ENCODE measurements at places on chromosomes 1 and 21.

DNA sequence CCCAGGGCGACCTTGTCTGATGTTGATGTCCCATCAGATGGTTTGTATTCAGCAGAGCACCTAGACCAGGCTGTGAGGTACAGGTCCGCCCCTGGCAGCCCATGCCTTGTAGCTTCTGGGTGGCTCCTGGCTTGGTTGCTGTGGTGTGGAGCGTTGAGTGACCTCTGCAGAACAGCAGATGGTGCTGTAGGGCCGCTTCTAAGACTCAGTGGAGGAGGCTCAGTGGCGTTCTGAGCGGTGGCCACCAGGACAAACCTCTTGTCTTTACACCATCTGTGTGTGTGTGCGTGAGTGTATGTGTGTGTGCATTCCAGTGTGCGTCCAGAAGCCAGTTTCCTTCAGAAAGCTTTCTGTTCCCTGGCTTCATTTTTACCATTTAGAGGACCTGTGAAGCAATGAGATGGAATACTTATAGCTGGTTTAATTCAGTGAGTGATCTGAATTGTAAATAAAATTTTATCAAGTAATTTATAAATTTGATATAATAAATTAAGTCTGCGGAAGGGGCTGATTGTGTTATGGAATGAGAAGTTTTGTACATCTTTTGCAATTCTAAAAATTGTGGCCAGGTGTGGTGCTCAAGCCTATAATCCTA lies 66.1 kb downstream of the ADARB1 start:
- peak; percentile 59 for DNase-seq

- no peak for DNase-seq
These were observed 224.3 kb upstream of the FGGY start for GRCh38 chr1:59072583-59072947.

DNA sequence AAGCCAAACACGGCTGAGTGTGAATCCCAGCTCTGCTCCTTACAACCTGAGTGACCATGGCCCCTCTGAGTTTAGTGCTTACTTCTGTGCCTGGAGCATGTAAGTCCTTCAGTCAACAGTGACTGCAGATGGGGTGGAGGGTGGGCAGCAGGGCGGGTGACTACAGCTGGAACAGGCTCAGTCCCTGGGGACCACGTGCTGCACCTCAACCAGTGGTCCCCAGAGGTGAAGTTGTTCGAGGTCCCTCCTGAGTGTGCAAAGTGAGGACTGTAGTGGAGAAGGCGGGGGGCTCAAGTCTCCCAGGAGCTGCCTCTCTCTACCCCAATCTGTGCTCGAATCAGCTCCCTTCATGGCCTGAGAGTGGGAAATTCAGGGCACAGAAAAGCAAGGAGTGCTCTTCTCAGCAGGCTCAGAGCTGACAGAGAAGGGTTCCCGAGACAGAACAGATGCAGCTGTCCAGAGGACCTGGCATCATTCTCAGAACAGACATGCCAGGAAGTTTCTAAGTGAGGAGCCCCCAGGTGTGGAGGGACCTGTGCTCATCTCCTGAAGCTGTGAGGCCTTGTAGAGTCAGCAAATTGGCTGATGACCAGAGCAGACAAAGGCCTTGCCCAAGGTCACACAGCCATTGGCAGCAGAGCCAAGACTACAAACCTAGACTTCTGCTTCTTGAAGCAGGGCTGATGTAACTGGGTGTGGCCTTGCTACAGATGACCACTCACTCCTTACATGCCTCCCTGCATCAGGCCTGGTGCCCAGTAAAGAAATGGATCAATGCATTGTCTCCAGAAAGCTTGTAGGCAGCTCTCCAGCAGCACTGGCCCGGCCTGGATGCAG lies 61.7 kb upstream of the EDN2 start:
- DNase-seq: no peak

GRCh38 chr1:207054491-207054890 lies 1.4 kb downstream of the PFKFB2 start:
- DNase-seq: no peak

DNA sequence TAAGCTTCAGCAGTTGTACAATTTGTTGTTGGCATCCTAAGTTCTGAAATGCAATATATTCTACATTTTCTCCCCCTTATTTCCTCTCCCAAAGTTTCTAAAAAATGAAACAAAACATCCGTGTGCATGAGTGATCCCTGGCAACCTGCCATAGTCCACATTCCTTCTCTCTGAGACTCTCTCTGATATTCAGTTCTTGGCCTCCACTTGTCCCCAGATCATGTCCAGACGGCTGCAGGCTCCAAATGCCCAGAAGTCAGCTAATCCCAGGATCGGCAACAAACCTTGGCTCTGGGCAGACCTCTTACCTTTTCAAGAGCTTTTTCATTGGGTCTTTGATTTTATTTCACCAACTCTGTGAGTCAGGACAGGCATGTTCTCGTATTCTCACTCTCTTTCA lies 187.8 kb downstream of the ETS2 start:
- DNase-seq: no peak

DNA sequence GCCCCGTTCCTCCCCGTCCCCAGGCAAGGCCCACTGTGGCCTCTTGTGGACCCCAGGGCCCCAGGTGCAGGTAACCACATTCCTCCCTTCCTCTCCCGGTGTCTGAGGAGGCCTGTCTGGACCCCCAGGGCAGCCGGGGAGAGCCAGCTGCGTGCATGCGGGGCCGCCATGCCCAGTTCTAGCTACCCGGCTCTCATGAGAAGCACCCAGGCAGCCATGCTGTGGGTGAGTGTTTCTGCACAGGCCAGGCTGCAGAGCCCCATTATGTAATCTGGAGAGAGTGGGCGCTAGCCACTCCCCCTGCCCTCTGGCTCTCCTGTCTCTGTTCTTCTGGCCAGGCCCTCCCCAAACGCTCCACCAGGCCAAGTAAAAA lies 18.4 kb upstream of the PLEKHG5 start:
- DNase-seq: no peak

GRCh38 chr1:1121611-1122077 lies 5.8 kb upstream of the C1orf159 start:
- DNase-seq: no peak

- no peak for DNase-seq
These were observed 15.1 kb upstream of the OMA1 start for GRCh38 chr1:58561633-58562032.

DNA sequence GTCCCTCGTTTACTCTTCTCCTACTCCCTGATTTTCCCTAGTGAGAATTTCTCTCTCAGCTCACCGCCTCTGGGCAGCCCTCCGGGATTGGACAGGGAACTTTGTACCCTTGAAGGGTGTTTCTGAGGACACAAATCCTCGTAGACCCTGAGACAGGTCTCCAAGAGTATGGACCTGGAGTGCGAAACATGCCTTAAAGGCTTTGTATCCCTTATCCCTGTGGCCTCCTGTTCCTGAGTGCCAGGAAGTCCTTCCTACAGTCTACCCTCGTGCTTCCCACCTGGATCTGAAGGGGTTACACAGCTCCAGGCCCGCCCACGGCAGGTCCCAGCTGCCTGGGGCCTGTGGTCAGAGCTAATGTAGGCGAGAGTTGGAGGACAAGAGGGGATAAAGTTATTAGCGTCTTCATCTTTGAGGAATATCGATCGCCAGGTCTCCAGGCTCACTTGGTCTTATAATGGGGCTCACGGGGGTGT lies 7.6 kb upstream of the PEAR1 start:
- DNase-seq: no peak

GRCh38 chr1:154859786-154860155 lies 10.3 kb downstream of the KCNN3 start:
- no peak for DNase-seq

DNA sequence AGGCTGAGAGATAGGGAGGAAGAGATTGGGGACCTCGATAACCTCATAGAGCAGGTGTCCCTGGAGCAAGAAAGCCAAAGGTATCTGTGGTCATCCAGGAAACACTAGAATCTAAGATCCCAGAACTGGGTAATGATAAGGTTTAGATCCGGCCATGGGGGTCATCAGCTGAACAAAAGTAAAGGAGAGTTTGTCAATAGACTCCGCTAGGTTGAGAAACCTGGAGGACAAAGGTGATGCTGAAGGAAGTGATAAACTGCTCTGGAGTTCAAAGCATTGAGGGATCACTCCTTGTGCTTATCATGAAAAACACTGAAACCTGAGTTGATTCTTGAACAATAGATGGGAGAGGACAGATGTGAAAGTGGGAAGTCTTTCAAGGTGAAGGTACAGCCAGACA lies 59.5 kb upstream of the SLC2A1 start:
- DNase-seq: no peak

- no peak for DNase-seq
These were observed 16.0 kb upstream of the XCL1 start for GRCh38 chr1:168560370-168560769.

- no peak for DNase-seq
These were observed 46.8 kb downstream of the ELAVL4 start for GRCh38 chr1:50155541-50155940.

GRCh38 chr1:11078631-11079030 lies 18.8 kb upstream of the SRM start:
- no peak for DNase-seq

- no peak for DNase-seq
These were observed 56.5 kb downstream of the CD46 start for GRCh38 chr1:207808322-207808705.

DNA sequence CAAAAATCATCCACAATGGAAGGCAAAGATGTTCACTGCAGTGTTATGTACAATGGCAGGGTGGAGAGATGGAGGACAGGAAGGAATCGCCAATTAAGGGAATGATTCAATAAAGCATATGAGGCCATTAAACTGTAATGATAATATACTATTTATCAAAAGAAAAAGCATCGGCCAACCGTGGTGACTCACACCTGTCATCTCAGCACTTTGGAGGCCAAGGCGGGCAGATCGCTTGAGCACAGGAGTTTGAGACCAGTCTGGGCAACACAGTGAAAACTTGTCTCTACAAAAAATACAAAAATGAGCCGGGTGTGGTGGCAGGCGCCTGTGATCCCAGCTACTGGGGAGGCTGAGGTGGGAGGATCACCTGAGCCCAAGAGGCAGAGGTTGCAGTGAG lies 89.1 kb downstream of the SSBP3 start:
- DNase-seq: no peak

GRCh38 chr1:171263901-171264300 lies 15.6 kb downstream of the FMO1 start:
- DNase-seq: no peak

GRCh38 chr1:234837713-234838112 lies 227.7 kb upstream of the IRF2BP2 start:
- DNase-seq: no peak

- DNase-seq: no peak
These were observed 132.9 kb downstream of the COQ8A start for GRCh38 chr1:227072991-227073390.

DNA sequence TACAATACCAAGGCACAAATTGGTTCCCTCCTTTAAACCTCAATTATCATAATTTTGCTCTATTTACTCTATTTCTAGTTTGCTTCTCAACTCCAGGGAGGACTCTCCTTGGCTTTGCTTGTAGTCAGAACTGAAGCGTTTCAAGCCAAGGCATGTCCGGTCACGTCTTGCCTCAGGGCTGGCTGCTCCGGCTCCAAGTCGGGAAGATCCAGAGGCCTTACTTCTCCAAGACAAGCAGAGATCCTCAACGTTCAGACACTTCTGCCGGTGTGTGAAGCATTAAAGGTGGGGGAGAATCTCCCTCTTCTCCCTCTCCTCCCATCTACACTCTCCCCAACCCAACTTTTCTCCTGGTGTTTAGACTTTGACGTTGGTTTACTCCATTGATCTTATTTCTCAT lies 7.2 kb upstream of the HHAT start:
- no peak for DNase-seq

DNA sequence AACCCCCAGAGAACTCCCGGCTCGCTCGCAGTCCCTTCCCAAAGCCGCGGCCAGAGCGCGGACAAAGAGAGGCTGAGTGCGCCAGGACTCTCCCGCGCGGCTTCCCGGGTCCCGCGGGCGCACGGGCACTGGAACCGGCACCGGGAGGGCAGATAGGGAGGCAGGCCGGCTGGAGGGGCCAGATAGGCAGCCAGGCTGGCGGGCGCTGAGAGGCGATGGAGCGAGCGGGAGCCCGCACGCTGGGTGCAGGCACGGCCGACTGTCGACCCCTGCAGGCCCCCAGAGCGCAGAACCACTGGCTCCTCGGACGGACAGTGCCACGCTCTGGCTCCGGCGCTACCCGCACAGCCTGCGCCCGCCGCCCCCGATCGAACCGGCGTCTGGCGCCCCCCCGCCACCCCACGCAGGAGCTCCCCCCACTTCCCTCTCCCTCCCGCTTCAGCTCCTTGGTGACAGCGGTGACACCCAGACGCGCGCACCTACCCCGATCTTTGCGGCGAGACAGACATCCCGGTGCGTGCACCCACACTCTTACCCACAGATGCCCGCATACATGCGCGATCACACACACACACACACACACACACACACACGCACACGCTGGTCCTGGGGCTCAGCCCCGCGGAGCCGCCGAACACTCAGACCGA lies 534 bp downstream of the SLC6A9 start:
- DNase-seq: no peak

DNA sequence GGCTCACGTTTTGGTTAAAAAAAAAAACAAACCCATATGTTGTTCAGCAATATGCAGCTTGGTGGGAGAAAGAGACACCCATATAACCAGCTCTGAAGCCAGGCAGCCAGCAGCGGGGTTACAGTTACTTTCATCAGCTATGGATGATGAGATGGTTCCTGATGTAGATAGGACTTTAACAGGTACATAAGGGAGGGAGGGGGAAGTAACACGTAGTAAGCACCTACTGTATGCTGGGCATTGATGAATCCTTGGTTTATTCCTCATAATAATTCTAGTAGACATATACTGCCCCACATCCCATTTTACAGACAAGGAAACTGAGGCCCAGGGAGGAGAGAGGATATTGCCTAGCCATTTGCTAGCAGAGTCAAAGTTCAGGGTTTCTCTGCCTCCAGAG lies 2.0 kb downstream of the SLC1A7 start:
- no peak for DNase-seq

- DNase-seq: no peak
These were observed 97.6 kb upstream of the CD34 start for GRCh38 chr1:208008534-208008933.

- DNase-seq: peak; percentile 28
These were observed 588 bp downstream of the NEXN start for GRCh38 chr1:77888781-77889642.

GRCh38 chr1:169295846-169296245 lies 71.8 kb downstream of the NME7 start:
- no peak for DNase-seq

DNA sequence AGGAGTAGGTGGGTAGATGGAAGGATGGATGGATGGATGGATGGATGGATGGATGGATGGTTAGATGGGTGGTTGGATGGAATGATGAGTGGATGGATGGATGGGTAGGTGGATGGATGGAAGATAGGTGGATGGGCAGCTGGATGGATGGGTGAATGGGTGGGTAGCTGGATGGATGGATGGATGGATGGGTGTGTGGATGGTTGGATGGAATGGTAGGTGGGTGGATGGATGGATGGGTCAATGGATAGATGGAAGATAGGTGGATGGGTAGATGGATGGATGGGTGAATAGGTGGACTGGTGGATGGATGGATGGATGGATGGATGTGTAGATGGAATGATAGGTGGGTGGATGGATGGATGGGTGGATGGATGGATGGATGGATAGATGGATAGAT lies 164.0 kb upstream of the VAMP3 start:
- DNase-seq: no peak

GRCh38 chr1:94863297-94863911 lies 43.2 kb downstream of the SLC44A3 start:
- no peak for DNase-seq
